GDM1 (cell line): ENCODE measurements at places on chromosomes 12 and 14.
A peak's percentile ranks its signal among the peaks of the same experiment; 100 is the strongest.

DNA sequence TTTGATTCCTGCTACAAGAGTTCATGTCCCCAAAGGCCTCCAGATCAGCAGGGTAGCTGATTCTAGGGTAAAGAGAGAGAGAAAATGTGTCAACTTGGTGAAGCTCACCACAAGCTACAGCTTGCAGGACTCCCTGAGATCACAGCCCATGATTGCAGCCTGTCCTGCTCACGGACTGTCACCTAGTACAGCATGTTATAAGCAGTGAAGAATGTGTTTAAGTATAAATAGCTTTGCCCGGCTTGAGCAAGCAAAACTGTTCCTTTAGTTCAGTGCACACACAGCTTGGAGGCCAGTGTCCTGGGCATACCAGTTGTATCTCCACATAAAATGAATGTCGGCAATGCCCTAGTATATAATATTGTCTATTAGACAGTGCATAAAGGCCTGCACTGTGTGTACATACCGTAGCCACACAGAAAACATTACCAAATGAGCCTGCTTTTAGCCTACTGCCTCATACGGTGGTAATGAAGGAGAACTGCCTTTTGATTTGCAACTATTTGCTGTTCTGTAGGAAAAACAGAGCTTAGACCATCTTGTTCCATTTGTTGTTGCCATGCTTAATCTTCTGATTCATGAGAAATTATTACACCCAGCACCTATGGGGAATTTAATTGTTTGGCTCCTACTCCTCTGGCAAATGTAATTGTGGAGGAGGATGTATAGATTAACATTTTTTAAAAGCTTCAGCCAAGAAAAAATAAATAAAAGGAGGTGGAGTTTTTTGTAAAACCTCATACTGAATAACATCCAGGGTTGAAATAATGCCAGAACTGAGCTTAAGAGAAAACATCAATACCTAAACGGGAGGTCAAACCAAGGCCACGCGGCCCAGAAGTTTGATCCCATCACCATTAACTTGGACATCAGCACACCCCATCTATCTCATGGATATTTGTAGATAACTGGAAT is 108.1 kb upstream of the G2E3 start:
- no peak for DNase-seq

DNA sequence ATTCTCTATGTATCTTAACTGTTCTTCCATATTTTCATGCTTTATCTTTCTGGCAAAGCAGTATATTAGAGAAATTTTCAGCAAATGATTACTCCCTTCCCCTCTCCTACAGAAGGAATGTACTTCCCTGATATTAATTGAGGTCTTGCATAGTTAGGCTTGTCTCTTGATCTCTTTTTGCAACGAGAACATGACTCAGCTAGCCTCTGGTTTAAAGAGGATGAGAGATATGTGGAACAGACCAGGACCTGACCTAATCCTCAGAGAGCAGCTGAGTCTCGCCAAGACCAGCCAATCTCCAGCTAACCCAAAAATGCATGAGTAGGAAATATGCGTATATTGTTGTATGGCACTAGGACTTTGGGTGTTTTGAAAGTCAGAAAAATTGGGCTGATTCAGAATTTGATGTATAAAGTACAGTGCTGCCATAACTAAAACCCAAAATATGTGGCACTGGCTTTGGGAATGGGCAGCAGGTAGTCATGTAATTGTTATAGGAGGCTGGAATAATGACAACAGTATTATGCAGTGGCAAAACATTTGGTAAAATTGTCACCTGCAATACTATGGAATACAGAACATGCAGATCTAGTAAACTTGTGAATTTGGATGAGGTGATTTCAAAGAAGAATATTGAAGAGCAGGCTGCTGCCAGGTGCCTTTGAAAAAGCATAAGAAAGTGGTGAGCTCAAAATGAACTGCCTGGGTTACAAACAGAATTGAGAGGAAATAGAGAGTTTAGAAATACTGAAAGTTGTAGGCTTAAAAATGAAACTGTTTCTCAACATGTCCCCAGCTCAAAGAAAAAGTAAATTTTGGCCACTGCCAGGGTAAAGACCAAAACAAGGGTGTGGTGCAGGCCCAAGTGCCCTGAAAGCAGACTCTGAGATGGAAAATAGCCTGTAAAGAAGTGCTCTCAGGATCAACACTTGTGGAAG is 9.3 kb upstream of the USP15 start:
- DNase-seq = no peak

DNA sequence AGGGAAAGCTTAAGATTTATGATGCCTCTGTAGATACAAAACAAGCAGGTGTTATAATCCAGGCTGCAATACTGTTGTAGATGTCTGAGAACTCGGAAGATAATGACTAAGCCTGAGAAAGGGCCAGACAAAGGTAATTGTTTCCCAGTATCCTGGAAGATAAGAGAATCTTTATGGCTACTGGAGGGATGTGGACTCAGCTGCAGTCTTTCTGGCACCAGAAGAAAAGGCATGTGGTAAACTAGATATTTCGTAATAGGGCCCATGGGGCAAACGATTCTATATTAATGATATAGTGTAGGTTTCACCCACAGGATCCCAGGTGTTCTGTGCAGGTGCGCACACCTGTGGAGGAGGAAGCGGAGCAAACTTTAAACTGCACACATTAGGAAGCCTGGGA is 9.2 kb upstream of the APOLD1 start:
- DNase-seq = no peak

- DNase-seq = no peak
Observed at GRCh38 chr12:127822809-127823411, 444.1 kb upstream of the TMEM132C start.

GRCh38 chr14:75319021-75319420 is 40.4 kb downstream of the FOS start:
- no peak for DNase-seq

- DNase-seq = no peak
Observed at GRCh38 chr12:112239881-112240280, 114.5 kb downstream of the TRAFD1 start.

DNA sequence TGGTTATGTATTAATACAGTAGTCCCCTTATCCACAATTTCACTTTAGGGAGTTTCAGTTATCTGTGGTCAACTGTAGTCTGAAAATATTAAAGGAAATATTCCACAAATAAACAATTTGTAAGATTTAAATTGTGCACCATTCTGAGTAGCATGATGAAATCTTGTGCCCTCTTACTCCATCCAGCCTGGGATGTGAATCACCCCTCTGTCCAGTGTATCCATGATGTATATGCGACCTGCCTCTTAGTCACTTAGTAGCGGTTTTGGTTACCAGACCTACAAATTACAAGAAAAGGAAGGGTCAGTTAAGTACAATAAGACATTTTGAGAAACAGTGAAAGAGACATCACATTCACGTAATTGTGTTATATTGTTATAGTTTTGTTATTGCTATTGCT is 39.9 kb upstream of the MDGA2 start:
- DNase-seq = no peak

DNA sequence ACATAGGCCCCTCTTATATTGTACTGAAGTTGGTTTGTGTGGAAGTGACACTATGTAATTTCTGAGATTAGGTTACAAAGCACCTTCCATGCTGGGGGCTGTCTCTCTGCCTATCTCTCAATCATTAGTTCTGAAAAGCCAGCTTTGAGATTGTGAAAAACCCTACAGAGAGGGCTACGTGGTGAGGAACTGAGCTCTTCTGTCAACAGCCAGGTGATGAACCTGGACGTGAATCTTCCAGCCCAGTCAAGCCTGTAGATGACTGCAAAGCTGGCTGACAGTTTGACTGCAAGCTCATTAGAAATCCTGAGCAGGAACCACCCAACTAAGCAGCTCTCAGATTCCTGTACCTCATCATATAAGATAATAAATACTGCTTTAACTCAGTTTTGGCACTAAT is 36.3 kb upstream of the BBS10 start:
- no peak for DNase-seq

GRCh38 chr12:114245555-114245954 is 160.4 kb downstream of the TBX5 start:
- DNase-seq = no peak

DNA sequence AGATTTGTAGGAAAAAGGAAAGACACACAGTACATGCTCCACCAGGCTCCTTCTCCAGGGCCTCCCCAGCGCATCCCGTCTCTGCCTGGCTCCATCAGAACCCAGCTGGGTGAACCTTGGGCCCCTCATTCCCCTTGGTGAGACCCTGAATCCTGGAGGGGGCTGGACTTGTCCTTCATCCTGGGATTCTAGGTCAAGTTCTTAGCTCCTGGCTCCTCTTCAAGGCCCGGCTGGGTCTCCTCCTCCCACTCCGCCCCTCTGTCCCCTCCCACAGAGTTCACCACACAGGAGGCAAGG is 49.2 kb downstream of the PSMA6 start:
- no peak for DNase-seq

DNA sequence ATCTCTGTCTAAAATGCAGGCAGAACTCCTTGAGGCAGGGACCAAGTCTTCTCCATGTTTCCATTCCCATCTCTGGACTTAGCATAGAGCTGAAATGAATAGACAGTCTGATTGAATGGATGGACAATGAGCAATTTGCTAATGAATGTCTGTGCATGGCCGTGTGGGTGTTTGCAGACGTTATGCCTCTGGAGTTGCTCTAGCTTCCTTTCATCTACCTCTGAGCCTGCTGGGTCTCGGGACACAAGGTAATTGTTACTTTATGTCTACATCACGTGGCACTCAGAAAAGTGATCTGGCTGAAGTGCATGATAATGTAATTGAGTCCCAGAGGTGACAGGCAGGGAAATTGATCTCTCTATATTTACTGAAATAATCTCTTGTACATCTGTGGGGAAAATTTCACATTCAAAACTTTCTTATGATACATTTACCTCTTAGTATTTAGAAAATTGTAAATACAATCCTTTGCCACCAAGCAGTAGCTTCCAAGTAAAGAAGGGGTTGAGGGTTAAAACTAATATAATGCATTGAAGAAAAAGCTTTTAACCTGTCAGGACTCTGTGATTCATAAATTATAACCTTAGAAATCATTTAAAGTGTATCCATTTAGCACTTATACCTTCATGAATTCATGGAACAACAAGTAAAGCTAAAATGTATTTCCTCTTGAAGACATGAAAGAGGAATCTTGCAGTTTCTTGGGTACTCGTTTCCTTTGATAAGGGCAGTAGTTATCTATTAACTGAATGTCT is 424.1 kb downstream of the APAF1 start:
- no peak for DNase-seq

DNA sequence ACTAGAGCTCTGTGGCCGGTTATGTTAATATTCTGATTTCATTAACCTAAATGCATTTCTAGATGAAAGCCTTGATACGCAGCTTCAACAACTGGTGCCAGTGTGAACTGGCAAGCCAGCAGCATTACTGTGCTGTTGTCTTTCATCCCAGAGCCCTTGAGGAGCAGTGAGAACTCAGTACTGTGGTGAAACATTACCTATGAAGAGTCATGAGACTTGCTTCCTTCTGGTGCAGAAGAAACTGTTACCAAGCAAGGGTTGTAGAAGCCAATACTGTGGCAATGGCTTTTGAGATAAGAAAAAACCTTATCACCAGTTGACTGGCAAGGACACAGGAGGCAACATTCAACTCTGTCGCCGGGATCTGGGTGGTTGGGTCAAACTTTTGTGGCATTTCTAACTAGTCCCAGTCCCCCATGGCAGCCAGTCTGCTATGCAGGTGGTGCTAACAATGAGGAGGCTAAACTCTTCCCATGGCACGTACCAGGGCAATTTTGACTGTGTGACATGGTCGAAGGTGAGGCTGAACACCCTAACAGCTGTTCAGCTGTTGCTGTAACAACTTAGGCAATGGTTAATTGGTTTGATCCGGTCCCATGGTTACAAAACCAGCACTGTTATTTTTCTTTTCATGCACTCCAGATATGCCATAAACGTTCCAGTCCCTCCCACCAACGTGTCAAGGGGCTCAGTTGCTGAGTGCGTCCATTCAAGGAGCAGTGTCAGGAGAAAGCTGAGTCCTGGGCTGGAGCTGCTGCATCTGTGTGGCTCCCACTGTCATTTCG is 12.6 kb upstream of the LGALS3 start:
- no peak for DNase-seq

- DNase-seq = no peak
Observed at GRCh38 chr14:36619853-36620252, 37.4 kb upstream of the NKX2-8 start.

DNA sequence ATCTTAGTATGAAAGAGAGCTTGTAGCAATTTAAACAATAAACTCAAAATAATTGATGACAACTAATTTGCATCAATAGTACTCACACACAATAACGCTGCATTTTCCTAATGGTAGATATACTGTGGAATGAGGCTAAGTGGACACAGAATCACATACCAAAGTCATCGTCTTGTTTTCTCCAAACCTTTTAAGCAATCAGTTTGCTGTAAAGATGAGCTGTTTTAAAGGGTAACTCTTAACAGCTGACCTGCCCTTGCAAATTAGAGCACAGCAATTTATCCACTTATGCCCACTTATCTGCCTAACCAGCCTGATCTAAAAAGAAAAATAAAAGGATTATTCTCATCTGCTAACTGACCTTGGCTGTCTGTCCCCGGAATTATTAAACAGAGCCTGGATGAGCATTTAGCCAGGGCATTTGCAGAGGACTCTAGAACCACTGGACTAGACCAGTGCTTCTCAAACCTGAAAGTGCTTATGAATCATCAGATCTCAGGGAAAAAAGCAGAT is 174.3 kb upstream of the BCL2L14 start:
- no peak for DNase-seq

DNA sequence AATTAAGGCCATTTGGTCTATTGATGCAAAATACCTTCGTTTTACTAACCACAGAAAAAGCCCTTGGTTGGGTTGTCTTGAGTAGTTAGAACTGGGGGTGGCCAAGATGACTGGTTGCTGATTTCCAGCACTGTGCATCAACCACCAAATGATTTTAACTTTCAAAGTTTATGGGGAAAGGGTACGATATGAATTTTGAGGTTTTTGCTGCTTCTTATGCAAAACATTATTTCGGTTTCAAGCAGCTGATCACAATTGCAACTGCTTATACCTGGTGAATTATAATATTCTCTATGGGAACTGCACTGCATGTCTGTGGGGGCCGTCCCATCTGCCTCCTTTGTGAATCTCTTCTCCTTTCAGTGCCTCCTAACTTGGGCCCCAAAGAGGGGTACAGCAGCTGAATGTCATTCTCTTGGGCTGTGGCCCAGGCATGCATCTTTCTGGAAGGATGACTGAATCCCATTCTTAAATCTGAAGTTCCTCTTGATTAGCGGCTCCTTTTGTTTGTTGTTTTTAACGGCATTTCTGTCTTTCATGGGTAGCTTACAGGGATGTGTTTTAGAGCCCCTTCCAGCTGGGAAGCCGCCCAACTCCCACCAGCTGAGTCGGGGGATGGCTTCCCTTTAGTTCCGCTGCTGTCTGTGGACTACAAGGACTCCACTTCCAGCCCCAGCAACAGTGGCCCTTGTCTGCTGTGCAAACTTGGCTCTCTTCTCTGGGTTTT is 479.8 kb downstream of the ZFP36L1 start:
- DNase-seq = no peak

DNA sequence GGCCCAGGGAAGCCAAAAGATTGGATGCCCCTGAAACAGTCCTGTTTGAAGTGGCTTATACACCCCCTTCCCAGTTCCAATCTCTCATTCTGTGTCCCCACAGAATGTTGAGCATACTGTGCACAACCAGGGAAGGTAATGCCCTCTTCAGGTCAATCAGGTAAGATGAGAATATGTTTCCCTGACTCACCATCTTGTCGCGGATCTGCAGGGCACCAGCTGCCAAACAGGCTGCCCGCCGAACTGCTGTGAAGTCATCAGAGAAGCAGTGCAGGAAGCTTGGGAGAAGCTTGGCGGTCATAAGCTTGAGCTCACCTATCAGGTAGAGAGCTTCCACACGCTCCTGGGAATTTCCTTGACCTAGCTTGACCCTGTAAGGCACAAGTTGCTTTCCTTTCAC is 9.6 kb downstream of the RIOX1 start:
- no peak for DNase-seq

- DNase-seq = peak; percentile 24
Observed at GRCh38 chr14:102629011-102629444, 36.6 kb downstream of the RCOR1 start.

GRCh38 chr12:40647651-40648050 is 44.6 kb upstream of the CNTN1 start:
- no peak for DNase-seq
